ENCODE measurements at places on chromosomes 13 and 19.

- no peak for DNase-seq
These were observed 47.2 kb upstream of the ZNF737 start for GRCh38 chr19:20612711-20613316.

DNA sequence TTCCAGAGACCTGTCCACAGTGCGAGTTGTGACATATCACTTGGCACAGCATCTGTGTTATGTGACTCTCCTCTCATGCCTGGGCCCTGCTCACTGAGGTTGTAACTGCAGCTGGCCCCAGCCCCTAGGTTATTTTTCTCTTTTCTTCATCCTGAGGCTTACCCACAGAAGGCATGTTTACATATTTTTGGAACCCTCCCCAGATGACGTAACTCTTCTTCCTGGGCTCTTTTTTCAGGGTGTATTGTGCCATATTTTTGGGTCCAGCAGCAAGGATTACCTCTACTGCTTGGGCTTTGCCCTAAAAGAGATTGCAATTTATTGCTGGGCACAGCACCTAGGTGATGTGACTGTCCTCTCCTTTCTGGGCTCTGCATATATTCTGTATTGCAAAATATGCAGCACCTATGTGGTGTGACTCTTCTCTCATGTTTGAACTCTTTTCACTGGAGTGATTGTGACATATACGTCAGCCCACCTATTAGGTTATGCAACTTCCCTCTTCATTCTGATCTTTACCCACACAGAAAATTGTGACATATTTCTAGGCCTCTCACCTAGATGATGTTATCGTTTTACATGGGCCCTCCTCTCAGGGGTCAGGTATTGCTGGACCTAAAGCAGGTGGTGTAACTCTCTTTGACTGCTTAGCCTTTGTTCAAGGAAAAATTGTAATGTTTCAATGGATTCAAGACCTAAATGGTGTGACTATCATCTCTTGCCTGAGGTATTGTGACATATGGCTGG is 64.5 kb upstream of the ZNF724 start:
- no peak for DNase-seq

DNA sequence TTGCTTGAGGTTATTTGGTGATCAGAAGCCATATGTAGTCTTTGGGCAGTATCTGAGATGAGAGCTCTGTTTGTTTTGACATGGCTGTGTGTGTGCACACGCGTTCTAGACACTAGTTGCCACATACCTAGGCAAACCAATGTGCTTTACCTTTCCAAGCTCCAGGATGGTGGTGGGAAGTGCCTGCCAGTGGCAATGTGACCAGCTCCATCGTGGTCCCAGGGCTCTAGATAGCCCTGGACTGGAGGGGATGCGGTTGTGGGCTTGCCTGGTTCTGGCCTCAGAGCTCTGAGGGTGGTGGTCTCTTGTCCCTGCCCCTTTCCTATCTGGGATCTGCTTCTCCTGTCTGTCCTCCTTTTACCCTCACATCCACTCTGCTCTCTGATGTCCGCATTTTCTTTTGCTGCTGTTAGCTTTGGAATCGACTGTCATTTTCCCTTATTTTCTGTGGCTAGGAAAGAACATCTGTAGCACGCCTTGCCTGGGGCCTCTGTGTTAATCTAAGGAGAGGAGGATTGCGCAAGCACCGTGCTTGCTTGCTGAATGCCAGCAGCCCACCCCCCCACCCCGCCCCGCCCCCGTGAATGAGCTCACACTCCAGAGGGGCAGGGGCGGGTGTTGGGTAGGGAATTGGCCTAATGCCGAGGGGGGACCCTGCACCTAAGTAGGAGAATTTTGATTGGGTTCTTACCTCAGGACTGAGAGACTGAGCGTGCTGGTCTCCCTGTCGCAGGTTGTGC is 89.5 kb downstream of the ARHGEF7 start:
- peak; percentile 73 for DNase-seq

DNA sequence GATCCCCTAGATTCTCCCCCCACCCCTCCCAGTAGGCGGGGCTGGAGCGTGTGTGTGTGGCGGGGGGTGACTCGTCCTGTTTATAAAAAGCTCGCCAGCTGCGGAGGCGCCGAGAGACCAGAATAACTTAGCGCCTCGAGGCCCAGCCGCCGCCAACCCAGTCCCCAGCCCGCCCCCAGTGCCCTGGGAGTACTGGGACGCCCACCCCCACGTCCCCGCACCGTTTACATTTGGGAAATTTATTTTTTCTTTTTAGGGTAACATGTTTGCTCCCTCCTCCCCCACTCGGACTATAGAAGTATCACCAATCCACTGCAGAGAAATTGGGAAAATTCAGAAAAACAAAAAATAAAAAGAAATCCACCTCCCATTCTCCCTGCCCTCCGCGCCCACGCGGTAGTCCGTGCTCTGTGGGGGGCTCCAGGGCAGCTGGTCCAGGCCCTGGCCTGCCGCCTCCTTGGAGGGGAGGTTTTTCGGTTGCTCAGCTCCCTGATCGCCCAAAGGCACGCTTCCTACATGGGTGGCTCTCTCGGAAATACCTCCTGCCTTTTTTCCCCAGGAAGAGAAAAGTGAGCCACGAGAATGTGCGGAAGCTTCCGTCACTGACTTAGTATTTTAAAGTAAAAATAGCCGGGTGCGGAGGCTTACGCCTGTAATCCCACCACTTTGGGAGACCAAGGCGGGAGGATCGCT is 1.5 kb upstream of the RAB3A start:
- peak; percentile 71 for DNase-seq

DNA sequence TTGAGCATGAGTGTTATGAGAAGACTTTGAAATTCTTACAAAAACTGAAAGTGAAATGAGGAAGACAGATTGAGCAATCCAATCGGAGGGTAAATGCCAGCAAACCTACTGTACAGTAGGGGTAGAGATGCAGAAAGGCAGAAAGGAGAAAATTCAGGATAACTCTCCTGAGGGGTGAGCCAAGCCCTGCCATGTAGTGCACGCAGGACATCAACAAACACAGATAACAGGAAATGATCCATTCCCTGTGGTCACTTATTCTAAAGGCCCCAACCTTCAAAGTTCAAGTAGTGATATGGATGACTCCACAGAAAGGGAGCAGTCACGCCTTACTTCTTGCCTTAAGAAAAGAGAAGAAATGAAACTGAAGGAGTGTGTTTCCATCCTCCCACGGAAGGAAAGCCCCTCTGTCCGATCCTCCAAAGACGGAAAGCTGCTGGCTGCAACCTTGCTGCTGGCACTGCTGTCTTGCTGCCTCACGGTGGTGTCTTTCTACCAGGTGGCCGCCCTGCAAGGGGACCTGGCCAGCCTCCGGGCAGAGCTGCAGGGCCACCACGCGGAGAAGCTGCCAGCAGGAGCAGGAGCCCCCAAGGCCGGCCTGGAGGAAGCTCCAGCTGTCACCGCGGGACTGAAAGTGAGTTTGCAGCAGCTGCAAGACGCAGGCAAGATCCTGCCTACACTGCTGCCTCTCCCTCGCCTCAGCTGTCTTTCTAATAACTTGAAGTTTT is at the start of gene TNFSF13B:
Gene TNFSF13B (plus strand): TSS at position 118 of the 728 bp plus-strand sequence. CDS start 178 bp downstream, at position 296.
- peak; percentile 31 for DNase-seq

DNA sequence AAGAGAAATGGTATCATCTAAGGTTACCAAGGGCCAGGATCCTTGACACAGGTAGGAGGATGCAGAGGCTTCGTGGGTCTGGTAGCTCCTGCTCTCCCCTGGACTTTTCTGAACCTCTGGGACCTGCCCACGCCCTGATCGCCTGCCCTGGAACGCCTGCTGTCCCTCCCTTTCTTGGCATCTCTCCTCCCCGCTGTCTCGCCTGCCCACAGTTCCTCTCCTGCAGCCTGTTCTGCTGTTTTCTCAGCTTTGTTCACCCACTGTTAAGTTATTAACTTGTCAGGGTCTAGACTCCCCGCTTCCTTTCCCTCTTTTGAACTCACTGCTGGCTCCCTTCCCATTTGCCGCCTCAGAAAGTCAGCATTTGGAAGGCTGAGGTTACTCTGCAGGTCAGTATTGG is 19.8 kb downstream of the SERP2 start:
- DNase-seq, result no peak

DNA sequence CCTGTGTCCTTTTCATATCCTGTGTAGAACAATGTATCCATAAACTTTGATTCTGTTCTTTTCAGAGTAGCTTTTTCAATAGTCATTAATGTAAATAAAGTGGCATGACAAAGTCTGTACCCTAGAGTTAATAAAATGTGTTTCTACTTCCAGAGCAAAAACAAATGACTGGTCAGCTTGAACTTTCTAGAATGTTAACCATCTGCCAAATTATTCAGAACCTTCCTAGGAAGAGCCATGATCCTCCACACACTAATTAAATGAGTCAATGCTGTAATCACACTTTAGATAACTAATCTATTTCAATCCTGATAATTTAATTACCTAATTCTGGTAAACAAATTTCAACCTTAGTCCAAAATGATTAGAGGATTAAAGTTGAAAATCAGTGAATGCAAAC is 73.2 kb downstream of the DIAPH3 start:
- peak; percentile 52 for DNase-seq

GRCh38 chr13:93244141-93244917 is 17.7 kb downstream of the GPC6 start:
- DNase-seq, result peak; percentile 37

- no peak for DNase-seq
These were observed 4.8 kb upstream of the SOX1 start for GRCh38 chr13:112062072-112062567.

DNA sequence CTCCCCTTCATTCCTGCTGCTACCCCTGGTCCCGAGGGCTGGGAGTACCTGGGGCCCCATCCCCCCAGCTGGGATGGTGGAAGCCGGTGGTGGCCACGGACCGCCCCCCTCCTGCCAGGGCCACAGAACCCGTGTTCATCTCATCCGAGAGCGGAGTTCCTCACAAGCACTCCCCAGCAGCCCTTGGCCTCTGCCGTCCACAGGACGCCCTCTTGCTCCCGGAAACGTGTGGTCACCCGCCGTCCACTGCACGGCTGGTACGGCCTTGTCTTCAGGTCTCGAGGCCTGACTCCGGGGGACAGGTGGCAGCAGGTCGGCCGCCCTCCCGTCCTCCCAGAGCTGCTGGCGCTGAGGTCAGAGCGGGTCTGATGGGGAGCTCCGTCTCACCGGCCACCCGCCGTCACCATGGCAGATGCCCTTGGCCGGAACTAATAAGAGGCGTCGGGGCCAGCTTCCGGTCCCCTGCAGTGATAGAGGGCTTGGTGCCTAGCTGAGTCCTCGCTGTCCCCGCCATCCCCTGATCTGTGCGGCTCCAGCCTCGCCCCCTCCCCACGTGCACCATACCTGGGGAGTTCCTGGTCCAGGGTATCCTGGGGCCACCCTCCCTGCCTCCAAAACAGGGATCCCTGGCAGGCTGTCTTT is 16.5 kb upstream of the CSNK1G2 start:
- DNase-seq, result no peak

- DNase-seq, result no peak
These were observed 84.0 kb downstream of the GPC5 start for GRCh38 chr13:91482427-91482826.

- DNase-seq, result no peak
These were observed 969.7 kb downstream of the SLITRK1 start for GRCh38 chr13:82912564-82912963.
